ENCODE measurements at places on chromosomes 6 and 20. TPM values are rescaled to one million over a fixed set of nuclear protein-coding genes. Genes with fewer than 3 reads are reported as not detected.

GRCh38 chr6:107871976-107872375, 47.9 kb upstream of the SCML4 start:
- peaks cover 2% of the 10 kb centered on the region for H3K4me1 ChIP-seq
- no peak overlapping the region for H3K27ac ChIP-seq
- H3K27me3 ChIP-seq = no peaks in the 10 kb centered on the region
- DNase-seq = no peak
- H3K36me3 ChIP-seq = no peaks in the 10 kb centered on the region
- H3K4me3 ChIP-seq = no peak overlapping the region

- no peak overlapping the region for H3K27ac ChIP-seq
- H3K4me1 ChIP-seq = no peaks in the 10 kb centered on the region
- DNase-seq = no peak
- H3K4me3 ChIP-seq = no peak overlapping the region
These were observed 25.0 kb upstream of the TBC1D22B start for GRCh38 chr6:37232430-37233017.

DNA sequence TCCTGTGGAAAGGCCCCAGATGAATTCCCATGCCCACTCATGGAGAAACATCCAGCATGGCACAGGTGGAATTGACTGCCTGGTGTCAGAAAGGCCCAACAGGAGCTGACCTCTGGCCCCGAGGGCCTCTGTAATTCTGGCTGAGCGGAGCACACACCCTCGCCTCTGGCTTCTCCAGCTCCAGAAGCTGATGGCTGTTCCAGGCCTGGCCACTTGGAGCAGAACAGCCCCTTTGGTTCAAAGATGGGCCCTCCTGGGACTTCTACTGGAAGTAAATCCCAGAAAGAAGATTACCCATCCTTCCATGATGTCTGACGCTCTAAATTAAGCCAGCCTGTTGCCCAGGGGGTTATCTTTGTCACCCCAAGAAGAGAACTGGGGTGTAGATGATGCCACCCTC, 275.1 kb upstream of the CDH4 start:
- H3K36me3 ChIP-seq = no peaks in the 10 kb centered on the region
- H3K27ac ChIP-seq = no peak overlapping the region
- H3K4me1 ChIP-seq = no peaks in the 10 kb centered on the region
- no peaks in the 10 kb centered on the region for H3K27me3 ChIP-seq
- H3K4me3 ChIP-seq = no peak overlapping the region
- DNase-seq = no peak

- H3K27me3 ChIP-seq = no peaks in the 10 kb centered on the region
- no peak for DNase-seq
- H3K27ac ChIP-seq = no peak overlapping the region
- H3K36me3 ChIP-seq = no peaks in the 10 kb centered on the region
These were observed 318.6 kb downstream of the LRFN2 start for GRCh38 chr6:40268614-40269013.

DNA sequence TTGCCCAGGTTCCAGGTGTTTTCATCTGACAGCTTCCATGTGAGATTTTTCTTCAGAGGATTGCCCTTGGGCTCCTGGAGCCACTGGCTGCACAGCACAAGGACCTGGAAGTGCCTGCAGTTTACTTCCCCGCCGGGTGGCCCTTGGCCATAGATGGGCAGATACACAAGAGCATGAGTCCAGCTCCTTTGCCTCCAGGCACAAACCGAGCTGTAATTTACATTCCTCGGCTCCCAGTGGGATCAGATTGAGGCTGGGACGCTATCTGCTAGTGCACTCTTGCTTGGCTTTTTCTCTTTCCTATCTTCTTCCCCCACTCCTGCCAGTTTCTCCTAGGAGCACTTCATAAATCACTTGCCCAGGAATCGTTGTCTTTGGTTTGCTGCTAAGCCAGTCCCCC, 85.4 kb upstream of the RALY start:
- H3K4me1 ChIP-seq = no peaks in the 10 kb centered on the region
- H3K27ac ChIP-seq = no peak overlapping the region
- no peak overlapping the region for H3K4me3 ChIP-seq
- DNase-seq = no peak
- no peaks in the 10 kb centered on the region for H3K36me3 ChIP-seq

The SMLR1 gene
- not detected for total RNA-seq

- H3K4me1 ChIP-seq = no peaks in the 10 kb centered on the region
- peak overlapping the region; percentile 19 for H3K27ac ChIP-seq
- H3K27me3 ChIP-seq = no peaks in the 10 kb centered on the region
These were observed 27.7 kb downstream of the EIF2S2 start for GRCh38 chr20:34084227-34084923.

GRCh38 chr6:84501315-84501714, 263.1 kb downstream of the TBX18 start:
- no peak for DNase-seq
- no peaks in the 10 kb centered on the region for H3K36me3 ChIP-seq

- H3K27me3 ChIP-seq = no peaks in the 10 kb centered on the region
- H3K4me1 ChIP-seq = no peaks in the 10 kb centered on the region
- no peak for DNase-seq
- no peak overlapping the region for H3K4me3 ChIP-seq
- no peak overlapping the region for H3K27ac ChIP-seq
These were observed 57.6 kb downstream of the PLCB4 start for GRCh38 chr20:9126527-9126926.

The CPNE5 gene
- 30.0 TPM for total RNA-seq

The ASIP gene
- not detected for total RNA-seq

GRCh38 chr6:169831450-169832246, 80.2 kb downstream of the ERMARD start:
- H3K27ac ChIP-seq = no peak overlapping the region
- H3K27me3 ChIP-seq = peaks cover 63% of the 10 kb centered on the region
- peaks cover 15% of the 10 kb centered on the region for H3K4me1 ChIP-seq
- H3K36me3 ChIP-seq = no peaks in the 10 kb centered on the region

The AVP gene
- 2.2 TPM for total RNA-seq

- peak overlapping the region; percentile 46 for H3K27ac ChIP-seq
- H3K27me3 ChIP-seq = no peaks in the 10 kb centered on the region
- H3K4me3 ChIP-seq = no peak overlapping the region
- DNase-seq = no peak
- peaks cover 5% of the 10 kb centered on the region for H3K4me1 ChIP-seq
These were observed 11.5 kb upstream of the DSTN start for GRCh38 chr20:17558154-17558940.

The FAM110A gene
- 25.7 TPM for total RNA-seq

The CCN5 gene
- 1.5 TPM for total RNA-seq

- H3K4me1 ChIP-seq = no peaks in the 10 kb centered on the region
- no peaks in the 10 kb centered on the region for H3K36me3 ChIP-seq
- H3K27me3 ChIP-seq = no peaks in the 10 kb centered on the region
- H3K27ac ChIP-seq = no peak overlapping the region
- no peak for DNase-seq
- H3K4me3 ChIP-seq = no peak overlapping the region
These were observed 69.2 kb upstream of the CST7 start for GRCh38 chr20:24879875-24880274.

DNA sequence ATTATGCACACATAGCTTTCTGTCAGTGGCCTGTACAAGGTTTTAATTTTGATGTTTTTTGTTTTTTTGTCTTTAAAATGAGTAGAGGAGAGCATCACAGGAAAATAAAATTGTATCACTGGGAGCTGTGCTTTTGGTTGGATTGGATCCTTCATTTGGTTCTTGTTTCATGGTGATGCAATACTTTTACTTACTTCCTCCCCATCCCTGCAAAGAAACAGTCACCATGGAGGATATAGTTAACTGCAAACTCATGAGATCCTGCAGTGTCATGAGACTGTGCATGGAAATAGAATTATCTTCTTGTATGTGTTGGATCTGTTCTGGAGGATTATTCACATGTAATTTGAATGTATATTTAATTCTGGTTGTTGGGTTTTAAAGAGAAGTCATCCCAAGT, 122.3 kb downstream of the JARID2 start:
- no peak overlapping the region for H3K4me3 ChIP-seq
- H3K36me3 ChIP-seq = no peaks in the 10 kb centered on the region
- no peak for DNase-seq
- H3K4me1 ChIP-seq = peaks cover 14% of the 10 kb centered on the region

GRCh38 chr20:9474835-9475415, 39.5 kb upstream of the LAMP5 start:
- no peak for DNase-seq
- no peaks in the 10 kb centered on the region for H3K4me1 ChIP-seq
- H3K4me3 ChIP-seq = no peak overlapping the region
- H3K36me3 ChIP-seq = no peaks in the 10 kb centered on the region
- H3K27ac ChIP-seq = no peak overlapping the region

The PTK6 gene
- 0.28 TPM for total RNA-seq

DNA sequence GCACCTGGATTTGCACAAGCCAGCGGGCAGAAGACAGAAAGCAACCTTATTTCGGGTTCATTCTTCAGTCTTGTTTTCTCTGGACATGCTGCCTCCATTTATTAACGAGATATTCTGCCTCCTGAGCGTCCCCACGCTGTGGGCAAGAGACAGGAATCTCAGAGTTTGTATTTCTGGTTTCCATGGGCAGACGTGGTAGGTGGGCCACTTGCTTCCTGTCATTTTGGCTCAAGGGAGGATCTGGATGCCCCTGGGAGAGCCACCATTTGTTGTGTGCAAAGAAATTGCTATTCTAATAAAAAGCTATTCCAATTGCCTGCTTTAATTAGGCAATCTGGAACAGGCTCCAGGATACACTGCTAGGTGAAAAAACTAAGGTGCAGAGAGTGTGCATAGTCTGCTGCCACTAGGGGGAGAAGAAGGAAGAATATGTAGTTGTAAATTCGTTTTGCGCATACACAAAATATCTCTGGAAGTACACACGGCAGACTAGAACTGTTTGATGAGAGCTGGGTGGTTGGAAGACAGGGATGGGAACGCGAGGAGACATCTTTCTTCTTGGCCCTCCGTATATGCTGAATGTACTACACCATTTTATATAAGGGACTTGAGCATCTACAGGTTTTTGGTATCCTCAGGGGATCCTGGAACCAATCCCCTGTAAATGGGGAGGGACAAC, 30.1 kb upstream of the SLC16A10 start:
- no peaks in the 10 kb centered on the region for H3K36me3 ChIP-seq
- H3K27me3 ChIP-seq = no peaks in the 10 kb centered on the region
- H3K4me3 ChIP-seq = no peak overlapping the region
- DNase-seq = no peak
- no peak overlapping the region for H3K27ac ChIP-seq

DNA sequence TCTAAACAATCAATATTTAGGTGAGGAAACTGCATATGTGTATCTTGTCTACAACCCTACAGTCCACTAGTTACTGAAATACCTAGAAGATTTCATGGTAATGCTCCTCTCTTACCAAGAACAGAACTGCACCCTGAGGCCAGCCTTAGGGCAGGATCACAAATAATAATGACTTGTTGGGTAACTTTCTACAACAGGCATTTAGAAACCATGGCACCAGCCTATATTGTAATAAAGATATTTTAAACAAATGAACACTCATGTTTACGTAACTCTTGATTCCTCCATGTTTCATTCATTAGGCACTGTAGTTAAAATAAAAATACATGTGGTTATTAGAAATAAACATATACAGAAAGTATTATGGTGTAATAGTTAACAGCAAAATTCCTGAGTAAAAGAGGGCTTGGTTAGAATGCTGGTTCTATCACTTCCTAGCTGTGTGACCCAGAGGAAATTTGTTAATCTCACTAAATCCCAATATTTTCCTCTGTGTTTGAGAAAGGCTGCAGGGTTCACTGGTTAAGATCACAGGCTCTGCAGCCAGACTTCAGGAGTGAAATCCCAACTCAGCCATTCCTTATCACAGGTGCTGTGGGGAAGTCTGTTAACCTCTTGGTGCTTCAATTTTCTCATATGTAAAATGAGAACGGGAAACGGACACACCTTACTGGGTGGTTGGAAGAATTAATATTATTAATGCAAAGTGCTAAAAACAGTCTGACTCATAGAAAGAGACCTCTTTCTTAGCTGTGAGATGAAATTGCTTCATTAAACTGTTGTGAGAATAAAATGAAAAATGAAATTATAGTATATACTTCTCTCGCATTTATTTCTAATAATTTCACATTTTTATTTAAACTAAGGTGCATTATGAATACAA, 8.5 kb downstream of the HMGN3 start:
- H3K4me1 ChIP-seq = no peaks in the 10 kb centered on the region
- no peak overlapping the region for H3K4me3 ChIP-seq
- no peaks in the 10 kb centered on the region for H3K27me3 ChIP-seq
- H3K36me3 ChIP-seq = no peaks in the 10 kb centered on the region
- no peak for DNase-seq
- H3K27ac ChIP-seq = no peak overlapping the region

Data from spleen (tissue), 13 donors.